A549 treated with Hydrocortisone at 1 μM for 4 hours (cell line): ENCODE measurements at places on chromosomes 7 and 10. TPM values are rescaled to one million over a fixed set of nuclear protein-coding genes. Genes with fewer than 3 reads are reported as not detected.

MMRN2 gene
- total RNA-seq, result 1.0 to 1.2 TPM (median 1.1 TPM) in 5 replicates

COMMD3 gene
- total RNA-seq, result 37.1 to 50.5 TPM (median 48.5 TPM) in 5 replicates

FAM25A gene
- 0.50 to 0.52 TPM in 2 of 5 replicates, not detected in the others for total RNA-seq

WNT8B gene
- total RNA-seq, result not detected in 5 replicates

CDC14C gene
- total RNA-seq, result not detected in 5 replicates
